ENCODE measurements at places on chromosomes 7 and 10.

DNA sequence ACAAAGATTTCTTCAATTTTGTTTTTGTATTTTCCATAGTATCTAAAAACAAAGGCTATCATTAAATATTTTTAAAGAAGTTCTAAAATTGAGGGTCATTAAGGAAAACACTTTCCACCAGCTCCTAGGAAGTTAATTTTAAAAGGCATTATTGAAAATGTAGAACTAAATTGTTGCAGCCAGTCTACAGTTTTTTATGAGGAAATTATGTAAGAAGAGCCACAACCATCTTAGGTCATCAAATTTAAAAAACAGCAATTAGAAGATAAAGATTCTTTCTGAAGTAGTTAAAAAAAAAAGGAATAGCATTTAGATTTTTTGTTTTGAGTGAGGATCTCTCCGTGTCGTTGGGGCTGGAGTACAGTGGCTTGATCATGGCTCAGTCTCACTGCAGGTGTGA lies 161.7 kb downstream of the NRBF2 start:
- no peak for DNase-seq

GRCh38 chr7:87156709-87157108 lies 4.5 kb downstream of the DMTF1 start:
- no peak for DNase-seq

DNA sequence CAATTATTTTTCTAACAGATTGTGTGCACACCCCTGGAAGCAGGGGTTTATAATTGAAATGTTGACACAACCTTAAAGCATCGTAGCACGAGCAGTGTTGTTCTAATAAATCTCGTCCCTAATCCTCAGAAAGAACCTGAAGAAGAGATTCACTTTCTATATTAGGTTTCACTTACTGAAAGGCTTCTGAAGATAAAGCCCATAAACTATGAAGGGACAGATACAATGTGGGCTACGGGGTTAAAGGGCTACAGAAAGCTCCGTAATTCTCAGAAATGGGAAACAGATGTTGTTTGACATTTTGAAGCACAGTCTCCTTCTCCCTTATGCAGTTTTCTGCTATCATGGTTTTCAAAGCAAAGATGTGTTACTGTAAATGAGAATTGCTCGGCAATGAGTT lies 479.6 kb downstream of the GATA3 start:
- DNase-seq, result no peak

GRCh38 chr10:91287276-91287675 lies 66.8 kb downstream of the PCGF5 start:
- no peak for DNase-seq

DNA sequence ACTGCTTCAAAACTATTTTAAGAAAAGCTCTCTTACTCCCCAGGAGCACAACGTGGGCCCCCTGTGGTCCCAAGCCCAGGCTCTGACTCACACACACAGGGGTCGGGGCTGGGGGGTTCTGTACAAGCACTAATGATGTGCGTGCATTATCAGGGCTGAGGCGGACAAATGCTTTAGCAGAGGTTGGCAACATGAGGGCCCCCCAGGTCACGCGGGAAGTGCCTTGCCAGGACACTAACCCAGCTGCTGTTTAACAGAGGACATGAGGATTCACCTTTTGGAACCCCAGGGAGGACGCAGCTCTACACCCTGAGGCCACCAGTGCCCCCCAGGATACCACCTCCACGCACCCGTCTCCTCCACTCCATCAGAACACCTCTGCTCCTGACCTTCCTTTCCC lies 342.8 kb downstream of the DNAJB6 start:
- DNase-seq, result no peak

DNA sequence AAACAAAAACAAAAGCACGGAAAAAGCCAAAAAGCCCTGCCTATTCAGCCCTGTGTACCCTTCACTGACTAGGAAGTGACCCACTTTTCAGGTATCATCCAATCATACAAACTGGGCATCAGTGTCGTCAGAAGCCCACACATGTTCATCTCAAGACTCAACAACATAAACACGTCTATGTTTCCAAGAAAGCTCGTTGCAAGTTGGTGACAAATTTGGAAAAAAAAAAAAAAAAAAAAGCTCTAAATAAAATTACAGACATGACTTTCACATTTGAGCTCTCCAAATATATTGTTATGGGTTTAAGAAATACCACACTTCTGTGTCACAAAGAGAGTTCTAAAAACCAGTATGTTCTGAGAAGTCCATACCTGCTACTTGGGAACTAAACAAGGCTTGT lies 204.7 kb upstream of the KLF14 start:
- no peak for DNase-seq
